ENCODE measurements at places on chromosomes 4 and X. TPM values are rescaled to one million over a fixed set of nuclear protein-coding genes. Genes with fewer than 3 reads are reported as not detected.

GRCh38 chr4:37902212-37902611, 11.3 kb downstream of the TBC1D1 start:
- H3K4me3 ChIP-seq, result no peak overlapping the region
- no peak overlapping the region for H3K27ac ChIP-seq
- no peak for DNase-seq
- H3K36me3 ChIP-seq, result no peaks in the 10 kb centered on the region
- no peaks in the 10 kb centered on the region for H3K4me1 ChIP-seq
- H3K27me3 ChIP-seq, result no peaks in the 10 kb centered on the region

GRCh38 chr4:98586962-98587354, 71.5 kb downstream of the TSPAN5 start:
- no peak overlapping the region for H3K27ac ChIP-seq
- H3K27me3 ChIP-seq, result no peaks in the 10 kb centered on the region
- no peaks in the 10 kb centered on the region for H3K36me3 ChIP-seq
- no peaks in the 10 kb centered on the region for H3K4me1 ChIP-seq
- no peak overlapping the region for H3K4me3 ChIP-seq
- DNase-seq, result no peak

DNA sequence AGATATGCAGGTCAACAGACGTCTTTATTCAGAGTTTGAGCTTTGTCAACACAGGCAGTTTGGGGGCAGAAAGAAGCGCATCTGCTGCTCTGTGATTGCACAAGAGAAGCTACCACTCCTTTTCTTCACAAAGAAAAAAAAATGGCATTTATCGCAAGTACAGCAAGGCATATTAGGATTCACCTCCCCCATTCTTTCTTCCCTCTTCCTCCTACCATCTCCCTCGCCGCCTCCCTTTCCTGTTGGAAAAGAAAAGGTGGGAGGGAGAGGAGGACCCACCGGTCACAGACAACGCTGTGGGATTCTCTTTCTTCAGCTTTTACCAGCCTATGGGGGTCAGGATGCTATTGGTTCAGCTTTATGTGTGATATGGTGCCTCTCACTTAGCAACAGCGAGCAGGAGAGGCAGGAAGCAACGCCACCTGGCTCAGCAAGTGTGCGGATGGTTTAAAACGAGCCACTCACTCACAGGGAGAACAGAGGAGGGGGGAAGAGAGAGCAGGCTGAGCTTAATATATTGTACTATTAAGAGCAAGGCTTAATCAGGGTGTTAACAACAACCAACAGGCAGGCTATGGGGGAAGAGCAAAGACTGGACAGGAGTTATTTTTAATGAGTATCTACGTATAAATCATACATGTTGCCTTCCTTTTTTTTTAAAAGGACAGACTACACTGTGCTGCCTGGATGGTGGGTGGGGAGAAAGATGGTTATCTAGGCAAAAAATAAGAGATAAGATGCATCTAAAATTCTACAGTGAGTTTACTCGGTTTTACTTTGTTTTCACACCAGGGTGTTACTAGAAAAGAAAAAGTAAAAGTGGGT, 104.7 kb downstream of the MAML3 start:
- peak overlapping the region; percentile 43 for H3K4me3 ChIP-seq
- peaks cover 51% of the 10 kb centered on the region for H3K4me1 ChIP-seq
- H3K36me3 ChIP-seq, result no peaks in the 10 kb centered on the region
- no peaks in the 10 kb centered on the region for H3K27me3 ChIP-seq

DNA sequence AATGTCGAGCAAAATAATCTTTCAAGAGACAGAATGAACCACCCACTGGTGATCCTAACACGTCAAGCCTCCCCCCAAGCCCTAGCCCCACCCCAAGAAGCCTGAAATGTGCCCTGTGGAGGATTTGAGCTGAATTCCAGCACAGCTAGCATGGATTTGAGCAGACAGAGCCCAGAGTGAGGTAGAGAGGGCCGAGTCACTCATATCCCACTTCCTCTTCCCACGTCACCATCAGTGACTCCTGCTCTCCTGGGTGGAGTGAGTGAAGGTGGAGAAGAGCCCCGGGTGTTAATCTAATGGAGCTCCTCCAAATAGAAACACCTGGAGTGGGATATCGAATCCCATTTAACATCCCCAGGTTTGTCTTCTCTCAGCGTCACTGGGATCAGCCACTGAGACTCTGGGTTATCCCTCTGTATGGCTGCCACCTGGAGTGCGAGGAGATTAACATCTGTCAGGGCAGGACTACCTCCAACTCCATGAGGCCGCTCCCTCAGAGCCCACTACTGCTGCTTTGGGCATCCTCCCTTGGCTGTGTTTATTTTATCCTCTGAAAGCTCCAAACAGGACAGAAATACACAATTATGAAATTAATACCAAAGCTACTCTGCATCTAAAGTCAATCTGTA, 136.6 kb downstream of the NWD2 start:
- no peak overlapping the region for H3K4me3 ChIP-seq
- no peaks in the 10 kb centered on the region for H3K36me3 ChIP-seq
- no peak overlapping the region for H3K27ac ChIP-seq
- peaks cover 4% of the 10 kb centered on the region for H3K27me3 ChIP-seq
- H3K4me1 ChIP-seq, result no peaks in the 10 kb centered on the region

DNA sequence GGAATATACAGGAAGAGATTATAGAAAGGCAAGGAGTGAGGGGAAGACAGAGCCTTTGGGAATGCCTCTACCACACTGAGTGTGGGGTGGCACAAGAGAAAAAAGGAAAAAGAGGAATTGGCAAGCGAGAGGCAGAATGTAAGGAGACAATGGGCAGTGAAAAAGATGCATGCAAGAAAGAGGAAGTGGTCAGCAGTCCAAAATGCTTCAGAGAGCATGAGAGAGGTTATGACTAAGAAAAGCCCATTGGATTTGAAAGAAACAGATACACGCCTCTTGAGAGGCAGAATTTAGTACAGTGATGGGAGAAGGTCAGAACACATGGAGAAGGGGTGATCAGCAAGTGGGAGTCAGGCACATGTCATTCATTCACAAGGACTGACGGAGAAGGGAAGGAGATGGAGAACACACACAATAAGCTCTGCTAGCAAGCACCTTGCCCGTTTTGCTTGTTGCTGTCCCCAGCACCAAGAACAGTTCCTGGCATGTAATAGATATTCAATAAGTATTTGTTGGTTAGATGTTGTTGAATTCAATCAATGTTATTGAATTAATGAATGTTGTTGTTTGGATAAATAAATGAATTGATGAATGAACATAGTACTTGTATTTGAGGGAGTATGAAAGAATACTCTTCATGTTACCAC, 6.3 kb downstream of the DCHS2 start:
- no peak overlapping the region for H3K4me3 ChIP-seq
- H3K27me3 ChIP-seq, result peaks cover 24% of the 10 kb centered on the region
- no peak overlapping the region for H3K27ac ChIP-seq
- no peaks in the 10 kb centered on the region for H3K36me3 ChIP-seq
- DNase-seq, result no peak

- no peak overlapping the region for H3K27ac ChIP-seq
- H3K4me3 ChIP-seq, result no peak overlapping the region
- no peak for DNase-seq
- no peaks in the 10 kb centered on the region for H3K36me3 ChIP-seq
- no peaks in the 10 kb centered on the region for H3K4me1 ChIP-seq
Measured at GRCh38 chrX:39652336-39652735, 445.4 kb downstream of the BCOR start.

DNA sequence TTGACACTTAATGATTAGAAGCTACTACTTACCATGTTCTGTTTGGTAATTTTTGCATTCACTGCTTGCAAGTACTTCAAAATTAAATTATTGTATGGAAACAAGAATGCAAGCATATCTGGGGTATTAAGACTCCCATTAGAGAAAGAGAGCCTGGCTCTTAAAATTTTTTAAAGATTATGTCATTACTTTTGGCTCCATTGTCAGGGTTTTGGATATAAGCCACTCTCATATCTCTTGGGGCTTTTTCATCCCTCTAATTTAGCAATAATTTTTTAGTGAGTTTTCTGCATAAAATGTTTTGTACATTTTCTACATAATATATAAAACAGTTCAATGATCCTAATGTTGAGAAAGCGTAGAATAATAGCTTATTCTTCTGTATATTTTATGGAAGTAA, 49.4 kb downstream of the SLC9A6 start:
- H3K36me3 ChIP-seq, result no peaks in the 10 kb centered on the region
- H3K4me3 ChIP-seq, result no peak overlapping the region
- H3K27me3 ChIP-seq, result no peaks in the 10 kb centered on the region
- no peak overlapping the region for H3K27ac ChIP-seq

- peaks cover under 1% of the 10 kb centered on the region for H3K36me3 ChIP-seq
- H3K4me3 ChIP-seq, result no peak overlapping the region
Measured at GRCh38 chr4:76736414-76736813, 161.5 kb downstream of the SOWAHB start.

GRCh38 chrX:107541244-107541643, 87.1 kb upstream of the PRPS1 start:
- no peak overlapping the region for H3K27ac ChIP-seq
- no peaks in the 10 kb centered on the region for H3K36me3 ChIP-seq
- H3K27me3 ChIP-seq, result no peaks in the 10 kb centered on the region
- H3K4me1 ChIP-seq, result no peaks in the 10 kb centered on the region

GRCh38 chrX:129984111-129984958, 1.9 kb downstream of the BCORL1 start:
- H3K4me3 ChIP-seq, result no peak overlapping the region
- H3K27ac ChIP-seq, result no peak overlapping the region
- DNase-seq, result peak; percentile 58
- H3K27me3 ChIP-seq, result no peaks in the 10 kb centered on the region
- no peaks in the 10 kb centered on the region for H3K36me3 ChIP-seq

GRCh38 chr4:55125087-55125721, at the start of gene KDR:
TSS of gene KDR (minus strand) at chr4:55125595. CDS start at chr4:55125293, 302 bp downstream.
- DNase-seq, result peak; percentile 54
- H3K4me1 ChIP-seq, result peaks cover 18% of the 10 kb centered on the region
- peak within 1 kb of the TSS; percentile 69 for H3K4me3 ChIP-seq
- peaks cover 18% of the 10 kb centered on the region for H3K27me3 ChIP-seq
- H3K27ac ChIP-seq, result peak within 1 kb of the TSS; percentile 74

- no peak for DNase-seq
- H3K27me3 ChIP-seq, result no peaks in the 10 kb centered on the region
- H3K4me1 ChIP-seq, result no peaks in the 10 kb centered on the region
- no peak overlapping the region for H3K27ac ChIP-seq
- no peak overlapping the region for H3K4me3 ChIP-seq
Measured at GRCh38 chr4:181820553-181820952, 422.6 kb upstream of the TENM3 start.

DNA sequence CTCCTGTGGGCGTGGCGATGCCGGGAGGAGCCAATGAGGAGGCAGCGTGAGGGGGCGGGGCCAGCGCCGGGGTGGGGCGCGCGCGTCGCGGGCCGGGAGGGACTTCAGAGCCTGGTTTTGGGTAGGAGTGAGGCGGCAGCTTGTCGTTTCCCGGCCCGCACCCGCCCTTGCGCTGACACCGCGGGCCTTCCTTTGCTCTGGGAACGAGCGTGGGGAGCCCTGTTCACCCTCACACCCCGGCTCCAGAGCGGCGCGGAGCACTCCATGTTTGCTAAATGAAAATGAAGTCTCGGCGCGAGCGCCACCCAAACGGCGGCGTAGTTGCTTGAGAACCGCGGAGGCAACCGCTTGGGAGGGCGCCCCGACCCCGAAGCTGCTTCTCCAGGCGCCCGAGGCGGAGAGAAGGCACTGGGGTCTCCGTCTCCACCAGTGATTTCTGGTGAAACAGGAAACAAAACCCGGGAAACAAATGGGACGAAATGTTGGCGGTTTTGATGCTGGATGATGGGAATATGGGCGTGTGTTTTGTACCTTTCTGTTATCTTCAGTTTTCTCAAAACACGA, 497 bp upstream of the GRPEL1 start:
- peak overlapping the region; percentile 92 for H3K4me3 ChIP-seq
- H3K4me1 ChIP-seq, result peaks cover 33% of the 10 kb centered on the region
- no peak for DNase-seq
- peak overlapping the region; percentile 92 for H3K27ac ChIP-seq
- H3K36me3 ChIP-seq, result peaks cover 17% of the 10 kb centered on the region
- no peaks in the 10 kb centered on the region for H3K27me3 ChIP-seq

GRCh38 chr4:183153190-183153916, 54.3 kb downstream of the WWC2 start:
- H3K36me3 ChIP-seq, result no peaks in the 10 kb centered on the region
- no peak for DNase-seq
- no peaks in the 10 kb centered on the region for H3K27me3 ChIP-seq
- H3K4me3 ChIP-seq, result no peak overlapping the region

DNA sequence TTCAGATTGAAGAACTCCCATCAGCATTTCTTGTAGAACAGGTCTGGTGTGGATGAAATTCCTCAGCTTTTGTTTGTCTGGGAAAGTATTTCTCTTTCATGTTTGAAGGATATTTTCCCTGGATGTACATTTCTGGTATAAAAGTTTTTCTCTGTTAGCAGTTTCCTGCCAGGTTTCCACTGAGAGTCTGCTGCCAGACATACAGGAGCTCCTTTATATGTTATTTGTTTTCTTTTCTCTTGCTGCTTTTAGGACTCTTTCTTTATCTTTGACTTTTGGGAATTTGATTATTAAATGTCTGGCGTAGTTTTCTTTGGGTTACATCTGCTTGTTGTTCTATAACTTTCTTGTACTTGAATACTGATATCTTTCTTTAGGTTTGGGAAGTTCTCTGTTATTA, 486.5 kb downstream of the ARAP2 start:
- H3K27ac ChIP-seq, result no peak overlapping the region
- H3K4me3 ChIP-seq, result no peak overlapping the region
- no peaks in the 10 kb centered on the region for H3K4me1 ChIP-seq
- H3K36me3 ChIP-seq, result no peaks in the 10 kb centered on the region
- no peak for DNase-seq

GRCh38 chrX:122272011-122272410, 912.1 kb upstream of the GRIA3 start:
- DNase-seq, result no peak
- no peaks in the 10 kb centered on the region for H3K27me3 ChIP-seq
- no peaks in the 10 kb centered on the region for H3K4me1 ChIP-seq
- H3K4me3 ChIP-seq, result no peak overlapping the region
- H3K27ac ChIP-seq, result no peak overlapping the region

DNA sequence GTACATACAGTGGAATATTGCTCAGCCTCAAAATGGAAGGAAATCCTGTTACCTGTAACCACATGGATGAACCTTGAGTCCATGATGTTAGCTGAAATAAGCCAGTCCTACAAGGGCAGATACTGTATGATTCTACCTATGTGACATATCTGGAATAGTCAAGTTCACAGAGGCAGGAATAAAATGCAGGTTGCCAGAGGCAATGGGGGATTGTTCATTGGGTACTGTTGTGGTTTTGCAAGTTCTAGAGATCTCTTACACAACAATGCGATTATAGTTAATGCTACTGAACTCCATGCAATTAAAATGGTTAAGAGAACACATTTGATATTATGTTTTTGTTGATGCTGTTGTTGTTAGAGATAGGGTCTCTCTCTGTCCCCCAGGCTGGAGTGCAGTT, 74.6 kb downstream of the SHROOM2 start:
- H3K4me1 ChIP-seq, result no peaks in the 10 kb centered on the region
- no peak overlapping the region for H3K27ac ChIP-seq
- no peak overlapping the region for H3K4me3 ChIP-seq
- no peaks in the 10 kb centered on the region for H3K36me3 ChIP-seq
- DNase-seq, result no peak
- no peaks in the 10 kb centered on the region for H3K27me3 ChIP-seq

Gene MAGED4
- total RNA-seq, result 3.2 TPM

Gene TMSB15B
- total RNA-seq, result 1.2 TPM

Gene NSG1
- 0.50 TPM for total RNA-seq

Gene SLC34A2
- 2,258 TPM for total RNA-seq

Gene SCML2
- 0.80 TPM for total RNA-seq

Gene N4BP2
- total RNA-seq, result 10.0 TPM

Gene C1QTNF7
- 10.7 TPM for total RNA-seq

Gene LONRF3
- total RNA-seq, result 27.6 TPM
